Stimulated activated CD8-positive, alpha-beta memory T cell treated with anti-CD3 and anti-CD28 coated beads, Interleukin-7, amount 100 ng/mL, for 1 hour (primary cell): ENCODE measurements at places on chromosomes 1 and 21.

DNA sequence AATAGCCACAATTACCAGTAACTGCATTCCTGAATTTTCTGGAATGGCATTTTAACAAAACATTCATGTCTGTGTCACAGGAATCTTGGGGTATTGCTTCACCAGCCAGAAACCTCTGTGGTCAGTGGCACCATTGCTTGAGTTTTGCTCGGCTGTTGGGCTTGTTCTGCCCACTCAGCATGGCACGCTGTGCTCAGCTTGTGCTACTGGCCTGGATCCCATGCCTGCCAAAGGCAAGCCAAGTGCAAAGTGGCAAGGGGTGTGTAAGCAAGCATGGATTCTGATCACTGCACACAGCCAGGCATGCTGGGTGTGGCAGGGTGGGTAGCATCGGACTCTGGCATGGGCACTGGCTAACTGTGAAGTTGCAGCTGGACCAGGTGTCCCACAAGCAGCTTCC is 1150.9 kb downstream of the MRPL39 start:
- no peak for DNase-seq

- no peak for DNase-seq
Measured at GRCh38 chr1:98133131-98133530, 212.3 kb upstream of the DPYD start.

DNA sequence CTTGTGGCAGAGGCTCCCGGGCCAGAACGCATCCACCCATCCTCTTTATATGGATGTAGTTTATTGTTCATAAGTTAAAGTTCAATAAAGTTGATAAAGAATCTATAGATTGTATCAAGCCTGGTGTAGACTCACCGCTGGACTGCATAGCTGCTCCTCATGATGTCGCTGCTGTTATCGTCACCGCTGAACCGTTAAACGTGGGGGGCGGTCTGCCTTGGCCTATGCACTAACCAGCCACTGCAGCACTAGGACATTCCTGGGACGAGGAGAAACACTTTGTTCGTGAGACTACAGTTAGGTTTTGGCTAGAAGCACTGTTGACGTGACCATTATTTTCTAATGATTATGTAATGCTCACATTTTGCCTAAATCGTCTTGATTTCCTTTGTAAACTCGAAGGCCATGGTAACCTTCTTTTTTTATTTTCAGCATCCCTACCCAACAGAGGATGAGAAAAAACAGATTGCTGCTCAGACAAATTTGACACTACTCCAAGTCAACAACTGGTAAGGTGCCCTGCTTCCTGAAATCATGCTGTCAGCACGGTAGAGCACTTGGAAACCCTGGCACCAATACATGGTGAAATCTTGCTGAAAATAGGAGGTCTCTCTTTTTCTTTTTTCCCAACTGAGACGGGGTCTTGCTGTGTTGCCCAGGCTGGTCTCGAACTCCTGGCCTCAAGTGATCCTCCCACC is 50.2 kb downstream of the PKNOX1 start:
- DNase-seq, result no peak

- no peak for DNase-seq
Measured at GRCh38 chr21:33238565-33239255, 9.0 kb downstream of the IFNAR2 start.

- DNase-seq, result no peak
Measured at GRCh38 chr1:7960165-7960564, 1.3 kb upstream of the PARK7 start.

- no peak for DNase-seq
Measured at GRCh38 chr1:177069490-177069889, 95.0 kb downstream of the ASTN1 start.

DNA sequence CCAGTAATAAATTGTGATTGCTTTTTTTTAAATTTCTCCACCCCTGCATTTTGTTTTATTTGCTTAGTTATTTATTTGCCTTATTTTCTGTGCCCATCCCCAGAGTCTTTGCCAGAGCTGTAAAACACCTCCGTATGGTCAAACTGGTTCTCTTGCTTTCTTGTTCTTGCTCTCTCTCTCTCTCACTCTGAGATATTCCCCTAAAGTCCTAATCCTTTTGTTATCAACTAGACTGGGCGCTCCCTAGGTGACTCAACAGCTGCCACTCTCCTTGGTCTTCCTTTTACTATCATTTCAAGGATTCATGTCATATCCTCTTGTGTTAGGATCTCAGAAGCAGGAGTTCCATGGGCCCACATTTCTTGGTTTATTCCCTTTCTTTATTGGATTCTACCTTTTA is 160.0 kb downstream of the PRDM2 start:
- no peak for DNase-seq

DNA sequence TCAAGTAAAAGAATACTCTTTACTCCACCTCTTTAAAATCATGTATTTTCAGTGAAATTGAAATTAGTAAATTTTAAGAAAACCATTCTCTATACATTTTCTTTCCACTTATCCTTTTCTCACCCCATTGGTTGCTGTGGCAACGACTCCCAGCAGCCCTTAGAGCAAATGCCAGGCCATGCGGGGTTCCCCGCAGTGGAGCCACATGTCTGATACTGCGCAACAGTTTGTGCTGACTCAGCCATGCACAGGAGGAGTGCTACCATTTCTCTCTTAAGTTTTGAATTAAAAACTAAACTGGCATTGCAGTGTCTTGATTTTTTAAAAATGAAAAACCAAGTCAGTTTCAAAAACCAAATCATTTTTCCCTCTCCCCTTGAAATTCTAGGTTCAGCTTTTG is 214.1 kb upstream of the L1TD1 start:
- DNase-seq, result no peak

GRCh38 chr21:29238967-29239290 is 59.8 kb upstream of the BACH1 start:
- no peak for DNase-seq

GRCh38 chr1:85240174-85240601 is 19.3 kb downstream of the C1orf52 start:
- DNase-seq, result no peak

DNA sequence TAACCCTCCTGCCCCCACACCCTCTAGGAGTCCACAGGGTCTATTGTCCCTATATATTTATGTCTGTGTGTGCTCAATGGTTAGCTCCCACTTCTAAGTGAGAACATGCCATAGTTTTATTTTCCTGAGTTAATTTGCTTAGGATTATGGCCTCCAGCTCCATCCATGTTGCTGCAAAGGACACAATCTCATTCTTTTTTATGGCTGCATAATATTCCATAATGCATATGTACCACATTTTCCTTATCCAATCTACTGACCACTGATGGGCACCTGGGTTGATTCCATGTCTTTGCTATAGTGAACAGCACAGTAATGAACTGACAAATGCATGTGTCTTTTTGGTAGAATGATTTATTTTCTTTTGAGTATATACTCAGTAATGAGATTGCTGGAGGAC is 13.3 kb upstream of the FHAD1 start:
- no peak for DNase-seq

DNA sequence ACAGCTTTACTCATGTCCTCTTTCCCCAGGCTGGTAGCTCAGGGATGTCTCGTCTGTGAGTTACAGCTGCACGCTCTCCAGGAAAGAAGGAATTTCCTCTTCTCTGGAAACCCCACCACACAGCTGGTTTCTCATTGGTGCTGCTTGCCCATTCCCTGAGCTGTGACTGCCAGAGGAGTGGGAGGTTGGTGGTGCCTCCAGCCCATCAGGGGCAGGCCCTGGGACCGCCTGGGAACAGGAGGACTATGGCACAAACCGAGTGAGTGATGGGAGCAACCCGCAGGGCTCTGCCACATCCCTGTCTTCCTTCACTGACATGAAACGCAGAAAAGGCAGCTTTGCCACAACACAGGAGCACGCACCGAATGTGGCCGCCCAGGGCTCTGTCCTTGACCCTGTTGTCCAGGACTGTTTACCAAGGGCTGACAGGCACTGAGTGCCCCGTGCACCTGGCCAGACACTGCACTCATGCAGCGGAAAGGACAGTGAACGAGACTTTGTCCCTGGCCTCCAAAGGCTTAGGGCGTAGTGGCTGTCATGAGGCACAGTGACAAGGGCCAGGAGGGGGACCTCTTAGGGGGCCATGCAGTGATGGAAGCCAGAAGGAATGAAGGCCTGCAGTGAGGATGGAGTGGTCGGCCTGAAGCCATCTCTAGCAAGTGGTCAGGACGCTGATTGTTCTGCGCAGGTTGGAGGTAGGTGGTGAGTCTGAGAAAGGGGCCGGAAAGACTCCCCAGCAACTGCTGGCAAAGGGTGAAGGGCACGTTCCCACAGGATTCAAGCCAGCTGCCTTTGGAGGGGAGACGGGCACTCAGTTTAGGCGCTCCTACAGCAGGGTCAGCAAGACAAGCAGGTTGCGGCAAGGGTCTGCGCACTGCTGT is 1.7 kb upstream of the CCNL2 start:
- DNase-seq, result no peak

GRCh38 chr1:32538887-32539583 is at the start of gene ZBTB8A:
Gene ZBTB8A (plus strand): TSS chr1:32539427. CDS start chr1:32592932, 53,505 bp downstream.
- no peak for DNase-seq

GRCh38 chr1:41640756-41641474 is 156.4 kb upstream of the EDN2 start:
- DNase-seq, result no peak

GRCh38 chr1:241331328-241332036 is 25.5 kb downstream of the RGS7 start:
- no peak for DNase-seq

GRCh38 chr1:12336413-12336812 is 106.6 kb downstream of the VPS13D start:
- no peak for DNase-seq

- DNase-seq, result no peak
Measured at GRCh38 chr1:209421978-209422680, 161.4 kb upstream of the CAMK1G start.

DNA sequence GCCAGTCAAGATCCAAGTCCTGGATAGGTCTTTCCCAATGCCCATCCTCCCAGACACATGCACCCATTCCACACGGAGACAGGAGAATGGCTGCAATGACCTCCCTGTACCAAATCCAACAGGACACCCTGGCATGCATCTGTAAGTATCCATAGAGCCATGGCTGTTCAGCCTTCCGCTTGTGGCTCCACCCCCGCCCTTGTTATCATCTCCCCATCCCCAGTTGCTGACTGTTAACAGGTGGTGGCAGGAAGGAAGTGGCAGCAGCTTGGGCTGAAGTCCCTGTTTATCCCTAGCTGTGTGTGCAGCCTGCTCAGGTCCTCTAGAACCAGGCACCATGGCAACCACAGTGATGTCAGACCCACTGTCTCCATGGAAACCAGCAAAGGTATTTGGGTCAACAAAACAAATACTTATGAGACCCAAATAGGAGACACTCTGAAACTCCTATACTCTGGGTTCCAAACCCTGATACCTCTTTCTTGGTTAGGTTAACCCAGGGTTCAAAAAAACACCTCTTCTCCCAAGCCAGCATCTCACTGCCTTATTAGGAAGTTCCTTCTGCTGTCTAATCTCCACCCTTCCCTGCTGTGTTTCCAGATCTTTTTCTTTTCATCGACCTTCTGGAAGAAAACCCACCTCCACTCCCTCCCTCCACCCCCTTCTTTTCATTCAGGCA is 721 bp downstream of the PBXIP1 start:
- DNase-seq, result peak; percentile 67

DNA sequence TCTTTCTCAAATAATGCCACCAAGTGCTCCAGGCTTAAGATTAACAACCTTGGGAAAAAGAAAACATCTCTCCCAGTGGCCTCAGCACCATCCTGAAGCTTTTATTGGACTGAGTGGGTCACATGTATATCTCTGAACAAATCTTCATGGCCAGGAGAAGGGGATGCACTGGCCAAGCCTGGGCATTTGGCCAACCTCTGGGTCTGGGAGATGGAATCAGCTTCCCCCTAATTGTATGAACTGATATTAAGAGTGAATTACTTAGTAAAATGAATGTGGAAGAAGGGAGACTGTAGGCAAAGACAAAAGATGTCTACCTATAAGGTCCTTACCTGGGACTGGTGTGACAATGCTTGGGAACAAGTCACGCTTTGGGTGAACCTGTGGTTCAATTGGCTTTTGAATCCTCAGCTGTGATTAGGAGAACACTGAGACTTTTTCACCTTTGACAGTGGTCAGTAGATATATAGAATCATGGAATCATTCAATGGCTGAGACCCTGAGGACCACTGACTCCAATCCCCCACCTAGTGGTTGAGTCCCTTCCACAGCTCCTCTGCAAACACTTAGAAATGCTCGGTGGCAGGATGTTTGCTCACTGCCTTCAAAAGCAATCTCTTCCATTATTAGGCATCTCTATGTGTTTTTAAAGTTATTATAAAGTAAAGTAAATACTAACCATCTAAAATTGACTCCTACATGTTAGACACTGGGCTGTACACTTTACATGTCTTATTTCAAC is 102.6 kb upstream of the ATP1A1 start:
- no peak for DNase-seq

- DNase-seq, result no peak
Measured at GRCh38 chr1:1839311-1839965, 51.4 kb downstream of the GNB1 start.

- no peak for DNase-seq
Measured at GRCh38 chr1:235527196-235527814, 23.1 kb upstream of the B3GALNT2 start.

GRCh38 chr1:48923116-48923515 is 146.4 kb upstream of the BEND5 start:
- no peak for DNase-seq

DNA sequence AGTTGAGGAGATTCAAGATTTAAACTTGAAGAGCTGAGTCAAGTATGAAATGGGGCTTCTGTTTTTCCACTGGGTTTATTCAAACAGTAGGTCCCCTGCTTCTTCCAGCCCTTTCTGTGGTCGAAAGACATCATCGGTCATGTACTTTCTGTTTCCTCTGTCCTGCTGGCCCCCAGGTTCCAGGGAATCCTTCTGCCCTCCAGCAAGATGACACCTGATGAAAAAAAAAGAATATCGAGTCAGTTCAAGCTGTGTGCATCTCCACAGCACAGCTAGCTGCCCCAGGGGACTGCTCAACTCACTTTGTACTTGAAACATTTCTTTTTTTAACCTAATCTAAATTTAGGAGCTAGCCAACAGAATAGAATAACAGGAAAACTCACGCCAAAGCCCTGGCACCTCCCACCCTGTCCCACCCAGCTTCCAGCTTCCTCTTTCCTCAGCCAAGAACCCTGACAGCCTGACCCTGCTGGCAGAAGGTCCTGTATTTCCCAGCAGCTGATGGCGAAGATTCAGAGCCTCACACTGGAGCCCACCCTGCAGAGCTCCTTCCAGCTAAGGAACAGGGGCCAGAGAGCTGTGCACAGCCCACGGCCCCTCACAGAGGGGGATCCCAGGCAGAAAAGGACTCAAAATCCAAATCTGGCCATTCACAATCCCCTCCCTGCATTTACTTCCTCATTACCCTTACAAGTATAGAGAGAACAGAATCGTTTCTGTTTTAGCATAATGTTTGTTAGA is 176.5 kb downstream of the PSMG1 start:
- DNase-seq, result no peak

- DNase-seq, result no peak
Measured at GRCh38 chr21:35586305-35586704, 474.0 kb downstream of the SETD4 start.

DNA sequence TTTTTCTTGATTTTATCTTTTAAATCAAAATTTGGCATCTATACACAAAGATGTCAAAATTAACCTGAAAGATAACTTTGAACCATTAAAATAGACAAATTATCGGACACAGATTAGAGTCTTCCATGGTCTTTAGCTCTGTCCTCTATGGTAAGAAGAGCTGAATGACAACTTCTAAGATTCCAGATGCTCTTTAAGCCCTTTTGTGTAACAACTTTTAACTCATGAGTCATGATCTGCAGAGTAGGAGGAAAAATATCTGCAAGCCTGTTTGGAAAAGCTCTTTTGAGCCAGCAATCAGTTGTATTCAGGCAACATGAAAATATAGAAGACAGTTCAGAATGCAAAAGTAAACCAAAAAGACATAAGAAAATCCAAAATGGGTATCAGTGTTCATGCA is 37.8 kb downstream of the TTC13 start:
- no peak for DNase-seq
